ENCODE measurements at places on chromosomes 6 and 20.

- DNase-seq: no peak
These were observed 227.4 kb downstream of the DLL1 start for GRCh38 chr6:170063431-170063830.

DNA sequence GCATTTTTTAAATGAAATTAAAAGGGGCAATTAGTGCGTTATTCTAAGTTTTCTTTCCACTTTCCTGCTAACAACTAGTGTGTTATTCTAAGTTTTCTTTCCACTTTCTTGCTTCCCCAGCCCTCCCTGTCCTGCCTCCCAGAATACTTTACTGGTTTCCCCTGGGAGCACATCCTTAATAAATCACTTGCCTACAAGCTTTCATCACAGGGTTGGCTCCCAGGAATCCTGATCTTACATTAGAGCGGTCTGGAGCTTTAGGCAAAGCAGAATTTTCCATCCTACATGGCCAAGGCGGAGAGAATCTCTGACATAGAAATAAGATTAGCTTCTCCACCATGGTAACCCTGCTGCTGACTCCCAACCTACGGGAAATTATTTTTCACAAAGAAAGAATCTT is 150.4 kb downstream of the BFSP1 start:
- DNase-seq: no peak

GRCh38 chr20:17024513-17025119 is 202.2 kb upstream of the PCSK2 start:
- DNase-seq: no peak

DNA sequence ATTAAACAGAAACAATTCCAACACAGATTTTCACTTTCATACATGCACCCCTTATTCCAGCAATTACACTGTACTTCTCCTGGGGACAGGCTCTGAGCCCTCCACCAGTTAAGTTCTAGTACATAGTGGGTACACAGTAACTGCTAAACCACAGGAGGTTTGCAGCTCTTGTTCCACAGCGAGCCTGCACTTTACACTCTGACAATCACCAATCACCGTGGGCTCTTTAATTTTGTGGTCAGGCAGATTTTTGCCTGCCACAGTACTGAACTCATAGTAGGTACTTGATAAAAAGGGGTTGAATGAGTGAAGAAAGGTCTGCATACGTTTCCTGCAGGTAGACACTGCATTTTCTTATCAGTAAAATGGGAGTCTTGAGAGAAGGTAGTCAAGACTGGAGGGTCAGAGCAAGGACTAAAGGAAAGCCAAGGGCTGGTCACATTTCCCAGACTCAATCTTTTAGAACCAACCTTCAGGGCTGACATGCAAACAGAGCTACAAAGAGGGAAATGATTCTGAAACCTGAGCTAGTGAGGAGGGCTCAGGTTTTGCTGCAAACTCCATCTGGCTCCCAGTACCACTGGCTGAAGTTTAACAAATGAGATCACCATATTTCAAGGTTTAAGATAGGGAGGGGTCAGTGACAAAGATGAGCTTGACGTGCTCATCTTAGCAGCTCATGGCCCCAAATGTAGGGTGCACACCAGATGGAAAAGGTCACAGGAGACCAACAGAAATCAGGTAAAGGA is 404.6 kb downstream of the BTBD9 start:
- DNase-seq: no peak

- DNase-seq: no peak
These were observed 17.5 kb downstream of the LEMD2 start for GRCh38 chr6:33771146-33772081.

DNA sequence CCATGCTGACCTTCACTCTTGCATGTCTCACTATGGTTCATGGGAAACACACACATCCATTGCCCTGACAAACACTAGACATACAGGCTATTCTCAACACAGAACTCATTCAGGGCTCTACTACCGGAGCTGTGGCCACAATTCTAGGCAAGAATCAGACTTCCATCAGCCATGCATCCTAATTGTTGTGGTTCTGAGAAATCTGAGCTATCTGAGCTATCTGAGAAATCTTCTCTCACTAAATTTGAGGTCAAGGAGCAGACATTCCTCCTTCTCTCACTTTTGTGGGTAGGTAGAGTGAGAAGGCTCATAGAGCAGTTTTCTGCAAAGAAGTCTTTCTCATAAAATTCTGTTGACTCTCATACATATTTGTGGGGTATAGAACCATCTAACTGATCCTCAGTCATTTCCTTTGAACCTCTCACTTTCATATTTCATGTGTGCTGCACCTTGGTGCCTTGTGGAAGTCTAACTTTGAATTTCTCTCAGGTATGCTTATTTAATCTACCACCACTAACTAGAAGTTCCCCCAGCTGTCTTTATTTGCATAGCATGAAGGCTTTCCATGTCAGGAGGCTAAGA is 43.6 kb downstream of the ADGRF1 start:
- no peak for DNase-seq

DNA sequence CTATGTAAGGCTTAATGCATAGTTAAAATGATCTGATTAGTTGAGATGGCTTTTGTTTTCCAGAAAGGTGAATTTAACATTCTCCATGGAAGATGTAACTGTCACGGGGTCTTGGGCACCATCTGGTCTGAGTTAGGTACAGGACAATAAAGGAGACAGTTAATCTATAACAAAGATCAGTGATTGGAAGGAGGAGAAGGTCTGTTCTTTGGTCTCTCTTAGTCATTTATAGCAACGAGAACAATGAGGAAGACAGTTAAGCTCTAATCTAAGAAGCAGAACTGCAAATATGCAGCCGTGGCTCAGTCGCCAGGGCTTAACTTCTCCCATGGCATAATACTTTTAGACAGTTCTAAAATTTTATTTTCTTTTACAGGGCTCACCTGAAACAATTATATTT is 405.5 kb upstream of the SULF2 start:
- no peak for DNase-seq

DNA sequence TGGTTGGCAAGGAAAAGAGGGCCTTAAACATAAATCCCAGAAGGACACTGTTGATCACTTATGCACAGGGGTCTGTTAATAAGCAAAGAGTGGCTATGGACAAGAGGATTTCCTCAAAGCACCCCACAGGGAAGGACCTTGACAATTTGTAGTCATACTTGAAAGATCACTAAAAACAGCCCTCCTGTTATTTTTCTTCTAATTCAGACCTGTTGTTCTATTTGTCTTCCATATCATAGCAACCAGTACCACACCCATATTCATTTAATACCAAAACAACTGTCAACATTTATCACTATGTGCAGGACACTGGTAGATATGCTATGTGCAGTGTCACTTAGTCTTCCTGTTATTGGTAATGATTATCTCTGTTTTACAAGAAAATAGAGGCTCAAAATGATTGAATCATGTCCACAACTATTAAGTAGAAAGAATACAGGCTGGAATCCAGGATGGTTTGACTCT is 3.2 kb upstream of the DYNLRB1 start:
- DNase-seq: no peak

GRCh38 chr6:42363926-42364849 is 87.5 kb downstream of the TRERF1 start:
- no peak for DNase-seq

DNA sequence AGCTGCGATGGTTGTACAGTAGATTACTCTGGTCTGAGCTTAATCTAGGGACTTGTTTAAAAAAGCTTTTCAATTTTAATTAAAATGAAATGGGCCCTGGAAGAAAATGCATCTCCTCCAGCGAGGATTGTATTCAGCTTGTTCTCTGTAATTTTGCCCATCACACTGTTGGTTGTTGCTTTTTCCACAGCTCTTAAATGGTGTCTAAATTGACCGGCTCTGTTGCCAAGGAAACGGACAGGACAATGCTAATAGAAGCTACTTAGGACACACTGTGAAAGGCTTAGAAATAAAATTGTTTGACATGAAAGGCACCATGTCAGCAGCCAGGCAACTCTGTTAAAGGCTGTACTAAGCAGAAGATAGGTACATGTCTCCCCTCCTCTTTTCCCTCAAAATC is 116.7 kb upstream of the NRSN1 start:
- no peak for DNase-seq

DNA sequence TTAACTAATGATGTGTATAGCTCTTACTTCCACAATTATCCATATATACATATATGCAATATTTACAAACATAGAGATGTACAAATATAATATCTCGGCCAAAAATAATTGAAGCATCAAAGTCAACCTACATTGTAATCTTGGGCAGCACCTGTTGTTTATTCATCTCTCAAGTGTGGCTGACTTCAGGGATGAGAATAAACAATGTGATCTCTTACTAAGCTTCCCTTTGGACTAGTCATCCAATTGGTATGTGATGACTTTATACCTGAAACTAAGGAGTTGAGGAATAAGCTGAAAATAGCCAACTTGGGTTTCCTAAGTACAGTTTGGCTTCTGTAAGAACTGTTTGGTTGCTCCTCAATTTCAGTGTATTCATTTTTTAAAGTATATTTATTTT is 256.6 kb downstream of the KHDC1L start:
- DNase-seq: no peak

DNA sequence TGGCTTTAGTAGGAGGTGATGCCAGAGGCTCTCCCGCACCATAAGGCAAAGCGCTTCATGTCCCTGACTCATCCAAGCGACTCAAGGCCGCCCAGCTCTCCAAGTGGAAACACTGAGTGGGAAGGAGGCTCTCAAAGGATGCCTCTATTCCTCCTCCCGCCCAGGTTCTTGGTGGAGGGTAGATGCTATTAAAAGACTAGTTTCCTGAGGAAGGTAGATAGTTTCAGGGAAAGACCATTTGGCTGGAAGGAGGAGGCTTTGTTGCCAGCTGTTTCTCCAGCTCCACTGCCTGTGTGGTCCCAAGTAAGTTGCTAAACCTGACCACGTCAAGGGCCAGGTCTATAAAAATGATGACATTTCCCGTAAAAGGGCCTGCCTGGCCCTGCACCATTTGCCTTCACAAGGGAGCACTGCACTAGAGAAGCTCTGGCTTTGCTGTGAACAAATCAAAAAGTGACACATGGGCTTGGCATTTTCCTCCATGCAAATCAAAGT is 48.2 kb downstream of the GMDS start:
- no peak for DNase-seq

DNA sequence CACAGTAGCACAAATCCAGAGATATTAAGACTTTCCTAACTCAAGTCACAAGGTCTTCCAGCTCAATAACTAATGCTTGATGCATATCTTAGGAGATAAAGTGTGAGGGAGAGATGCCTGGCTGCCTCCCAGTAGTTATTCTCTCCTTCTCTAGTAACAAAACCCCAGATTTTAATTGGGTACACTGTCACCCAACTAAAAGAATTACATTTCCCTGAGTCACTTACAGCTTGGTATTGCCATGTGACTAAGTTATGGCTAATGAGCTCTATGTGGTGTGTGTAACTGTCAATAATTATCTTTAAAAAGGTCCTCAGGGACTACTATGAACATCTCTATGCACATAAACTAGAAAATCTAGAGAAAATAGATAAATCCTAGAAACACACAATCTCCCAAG is 32.0 kb downstream of the KIF6 start:
- no peak for DNase-seq

Measured in HuH-7.5 (cell line).